ENCODE measurements at places on chromosomes 7 and 10.

DNA sequence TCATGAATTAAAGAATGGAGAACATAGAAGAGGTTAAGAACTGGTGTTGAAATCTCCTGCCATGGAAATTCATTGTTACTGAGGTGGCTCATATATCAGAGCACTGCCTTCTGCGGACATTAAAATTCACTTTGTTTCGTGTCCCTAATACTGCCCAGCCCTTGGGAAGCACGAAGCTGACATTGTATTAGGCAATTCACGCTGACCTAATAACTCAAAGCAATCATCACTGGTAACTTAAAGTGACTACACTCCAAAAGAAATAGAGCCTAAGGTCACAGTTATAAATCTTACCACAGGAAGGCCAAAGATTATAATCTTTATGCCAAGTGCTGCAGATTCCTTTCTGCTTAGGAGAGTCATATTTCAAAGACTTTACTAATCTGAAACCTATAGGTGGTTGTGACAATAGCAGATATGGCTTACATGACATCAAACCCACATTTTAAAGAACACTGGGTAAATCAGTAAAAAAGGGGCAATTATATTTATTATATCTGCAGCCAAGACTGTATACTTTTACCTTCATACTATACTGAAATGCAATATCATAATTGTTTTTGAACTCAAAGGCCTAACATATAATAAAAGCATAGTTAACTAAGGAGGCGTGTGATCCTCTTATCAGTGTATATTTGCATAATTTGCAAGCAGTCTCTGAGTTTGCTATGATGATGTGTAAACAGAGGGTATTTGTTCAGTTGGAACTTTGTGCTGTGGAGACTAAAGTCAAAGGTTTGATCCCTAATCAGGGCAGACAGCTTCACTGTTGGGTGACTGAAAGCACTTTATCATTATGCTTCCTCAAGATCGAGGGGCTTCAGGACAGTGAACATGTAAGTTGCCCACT, 51.9 kb upstream of the CAPZA2 start:
- no peak for DNase-seq

DNA sequence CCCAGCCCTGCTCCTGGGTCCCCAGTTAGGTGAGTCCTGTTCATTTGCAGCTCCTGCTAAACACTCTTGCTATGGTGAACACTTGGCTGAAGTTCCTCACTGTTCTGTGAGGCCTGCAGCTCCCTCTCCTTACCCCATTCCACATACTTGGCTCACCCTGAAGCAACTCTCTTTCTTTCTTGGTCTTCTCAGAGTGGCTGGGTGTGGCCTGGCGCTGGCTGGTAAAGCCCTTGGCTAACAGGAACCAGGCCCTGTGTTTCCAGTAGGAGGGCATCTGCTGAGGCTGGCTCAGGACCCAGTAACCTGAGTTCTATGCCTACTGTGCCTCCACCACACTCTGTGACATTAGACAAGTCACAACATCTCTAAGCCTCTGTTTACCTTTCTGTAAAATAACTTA, 53.1 kb upstream of the COL13A1 start:
- DNase-seq = no peak

GRCh38 chr10:97686962-97687784, at the start of gene AVPI1:
TSS of gene AVPI1 (minus strand) at chr10:97687241. CDS start at chr10:97679905, 7,336 bp downstream.
- peak; percentile 91 for DNase-seq

DNA sequence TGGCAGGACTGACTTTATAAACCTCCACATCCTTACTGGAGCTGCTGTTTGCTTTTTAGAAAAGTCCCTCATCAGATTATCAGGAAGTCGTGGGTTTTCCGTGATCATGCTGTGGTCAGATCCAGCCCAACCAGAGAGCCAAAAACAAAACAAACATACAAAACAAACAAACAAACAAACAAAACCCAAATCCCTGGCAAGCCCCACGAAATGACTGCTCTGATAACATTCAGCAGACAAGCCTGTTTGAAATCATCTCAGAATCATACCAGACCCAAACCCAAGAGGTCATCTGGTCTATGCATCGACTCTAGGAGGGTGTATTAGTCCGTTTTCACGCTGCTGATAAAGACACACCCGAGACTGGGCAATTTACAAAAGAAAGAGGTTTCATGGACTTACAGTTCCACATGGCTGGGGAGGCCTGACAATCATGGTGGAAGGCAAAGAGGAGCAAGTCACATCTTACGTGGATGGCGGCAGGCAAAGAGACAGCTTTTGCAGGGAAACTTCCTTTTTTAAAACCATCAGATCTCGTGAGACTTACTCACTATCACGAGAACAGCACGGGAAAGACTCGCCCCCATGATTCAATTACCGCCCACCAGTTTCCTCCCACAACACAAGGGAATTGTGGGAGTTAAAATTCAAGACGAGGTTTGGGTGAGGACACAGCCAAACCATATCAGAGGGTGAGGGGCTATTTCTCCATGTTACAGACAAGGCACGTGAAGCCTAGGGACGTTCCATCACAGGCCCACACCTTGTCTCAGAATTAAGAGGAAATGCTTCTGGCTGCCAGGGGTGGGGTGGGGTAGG, 85.7 kb downstream of the PARP12 start:
- DNase-seq = no peak

GRCh38 chr7:105493923-105494315, 28.2 kb downstream of the PUS7 start:
- no peak for DNase-seq

DNA sequence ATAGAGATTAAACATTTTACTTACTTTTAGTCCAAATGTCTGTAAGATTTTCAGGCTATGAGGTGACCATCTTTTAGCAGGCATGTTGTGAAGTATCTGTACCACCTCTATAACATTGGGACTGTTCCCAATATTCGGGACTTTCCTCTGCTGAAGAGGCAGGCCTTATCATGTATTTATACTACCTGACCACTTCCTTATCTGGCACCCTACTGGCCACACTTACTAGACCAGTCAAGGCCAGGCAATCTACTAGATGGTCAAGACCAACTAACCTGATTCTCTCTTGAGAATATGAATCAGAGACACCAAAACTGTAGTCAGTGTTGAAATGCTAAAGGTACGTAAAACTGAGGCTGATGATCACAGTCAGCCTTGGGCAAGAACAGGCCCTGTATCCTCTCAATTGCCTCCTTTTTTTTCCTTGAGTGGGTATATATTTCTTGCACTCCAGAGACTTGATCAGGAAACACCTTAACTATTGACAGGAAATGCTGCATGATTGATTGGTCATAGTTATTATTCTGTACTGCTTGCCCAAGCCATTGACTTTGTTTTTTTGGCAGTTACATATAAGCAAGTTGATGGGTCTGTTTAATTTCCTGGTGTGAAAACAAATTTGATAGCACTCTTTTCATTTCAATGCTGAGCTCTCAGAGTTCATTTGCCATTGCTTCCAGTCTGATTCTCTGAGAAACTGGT, 5.2 kb upstream of the PRKAR2B start:
- DNase-seq = no peak

GRCh38 chr7:144391823-144392255, 11.7 kb downstream of the NOBOX start:
- no peak for DNase-seq

DNA sequence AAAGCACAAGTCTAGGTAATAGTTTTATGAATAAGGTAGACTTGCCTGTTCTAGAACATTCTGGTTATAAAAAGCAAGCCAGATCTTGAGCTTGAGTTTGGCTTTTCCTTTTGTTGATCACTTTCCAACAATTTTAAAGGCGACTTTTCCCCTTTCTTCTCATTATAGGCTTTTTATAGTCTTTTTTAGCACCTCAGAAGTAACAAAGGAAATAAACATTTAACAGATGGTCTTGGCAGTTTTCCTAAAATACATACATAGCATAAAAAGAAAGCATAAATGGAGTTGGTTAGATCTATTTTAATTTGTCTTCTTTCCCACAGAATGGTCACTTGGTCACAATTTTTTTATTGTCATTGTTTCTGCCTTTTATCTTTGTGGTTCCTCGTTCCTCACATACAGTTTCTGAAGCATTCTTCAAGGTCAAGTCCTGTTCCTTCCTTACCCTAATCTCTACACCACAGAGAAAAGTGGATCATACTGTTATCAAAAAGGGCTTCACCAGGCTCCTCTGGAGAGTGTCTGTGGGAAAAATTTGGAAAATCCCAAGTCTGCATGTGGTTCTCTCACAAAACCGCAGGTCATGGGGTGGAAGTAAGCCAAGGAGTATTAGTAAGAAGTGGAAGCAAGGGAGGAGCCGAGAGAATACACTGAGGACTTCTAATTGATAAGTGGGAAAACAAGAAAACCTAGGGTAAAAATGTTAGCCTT, 31.3 kb downstream of the THNSL1 start:
- no peak for DNase-seq

DNA sequence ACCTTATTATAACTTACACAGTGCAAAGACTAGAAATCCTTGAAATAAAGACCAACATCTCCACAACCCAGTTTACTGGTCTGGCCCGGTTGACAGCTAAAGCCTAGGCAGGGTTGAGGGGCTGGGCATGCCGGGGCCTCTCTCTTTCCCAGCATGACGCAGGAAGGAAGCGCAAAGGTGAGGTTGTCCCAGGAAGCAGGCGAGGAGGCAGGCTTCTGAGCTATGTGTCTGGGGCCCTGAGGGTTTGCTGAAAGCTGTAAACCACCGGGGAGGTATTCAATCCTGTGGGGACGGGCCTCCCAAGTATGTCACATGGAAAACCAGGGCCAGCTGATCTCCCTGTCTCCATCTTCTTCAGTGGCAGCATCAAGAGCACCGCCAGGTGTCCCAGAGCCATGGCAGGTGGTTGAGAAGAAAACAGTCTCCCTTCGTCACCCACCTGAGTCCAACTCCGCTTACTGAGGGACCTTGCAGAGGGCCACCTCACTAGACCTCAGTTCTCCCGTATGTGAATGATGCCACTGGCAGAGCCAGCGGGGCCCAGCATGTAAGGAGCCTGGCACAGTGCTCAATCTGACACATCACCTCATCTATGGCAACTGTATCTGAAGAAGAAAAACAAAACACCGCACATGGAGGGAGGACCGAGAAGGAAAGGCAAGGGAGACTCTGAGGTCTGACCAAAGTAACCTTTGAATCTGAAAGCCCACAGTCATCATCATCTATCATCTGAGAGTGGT, 49.5 kb downstream of the FAM53B start:
- no peak for DNase-seq

DNA sequence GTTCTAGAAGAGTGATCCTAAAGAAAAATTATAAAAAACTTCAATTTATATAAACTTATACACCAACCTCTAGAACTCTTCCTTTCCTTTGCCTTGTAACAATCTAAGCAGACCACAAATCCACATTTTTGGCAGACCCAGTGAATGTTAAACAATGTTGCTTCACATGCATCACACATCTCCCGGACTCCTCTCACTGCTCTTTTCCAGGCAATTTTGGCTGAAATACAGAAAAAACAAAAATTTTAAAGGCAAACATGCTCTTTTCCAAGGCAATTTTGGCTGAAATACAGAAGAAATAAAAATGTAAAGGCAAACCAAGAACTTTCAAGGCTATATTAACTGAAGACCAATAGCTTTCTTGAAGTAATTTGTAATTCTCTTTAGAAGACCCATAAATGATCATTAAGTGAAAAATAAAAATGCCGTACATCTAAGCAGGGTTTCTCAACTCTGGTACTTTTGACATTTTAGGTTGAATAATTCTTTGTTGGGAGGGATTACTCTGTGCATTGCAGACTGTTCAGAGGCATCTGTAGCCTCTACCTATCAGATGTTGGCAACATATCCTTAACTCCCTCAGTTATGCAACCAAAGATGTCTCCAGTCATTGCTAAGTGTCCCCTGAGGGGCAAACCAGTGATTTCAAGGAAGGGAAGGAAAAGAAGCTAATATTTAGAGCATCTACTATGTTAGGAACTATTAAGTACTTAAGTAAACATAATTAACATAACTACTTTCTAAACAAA, 64.4 kb downstream of the NRBF2 start:
- DNase-seq = no peak

DNA sequence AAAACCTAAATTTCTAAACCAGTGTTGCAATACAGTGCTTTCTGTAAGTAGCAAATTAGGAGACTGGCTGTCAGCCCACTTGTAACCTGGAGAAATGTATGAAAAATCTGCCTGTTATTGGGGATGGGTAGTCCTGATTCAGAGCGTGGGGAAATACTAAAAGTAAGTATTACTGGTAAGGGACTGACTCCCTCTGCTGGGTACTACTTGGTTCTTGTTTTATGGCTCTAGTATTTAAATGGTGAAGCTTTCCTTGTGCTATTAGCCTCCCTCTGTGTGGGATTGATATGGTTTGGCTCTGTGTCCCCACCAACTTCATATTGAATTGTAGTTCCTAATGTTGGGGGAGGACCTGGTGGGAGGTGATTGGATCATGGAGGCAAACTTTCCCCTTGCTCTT, 886.1 kb downstream of the SORCS1 start:
- no peak for DNase-seq

GRCh38 chr7:107327986-107328569, 141.8 kb upstream of the GPR22 start:
- DNase-seq = no peak

- no peak for DNase-seq
Measured at GRCh38 chr10:28993056-28993455, 295.8 kb upstream of the LYZL1 start.

GRCh38 chr7:12146813-12147212, 64.3 kb upstream of the TMEM106B start:
- no peak for DNase-seq

GRCh38 chr7:80881351-80881900, 37.4 kb downstream of the SEMA3C start:
- no peak for DNase-seq

GRCh38 chr7:155326385-155326784, 28.7 kb downstream of the INSIG1 start:
- DNase-seq = no peak

DNA sequence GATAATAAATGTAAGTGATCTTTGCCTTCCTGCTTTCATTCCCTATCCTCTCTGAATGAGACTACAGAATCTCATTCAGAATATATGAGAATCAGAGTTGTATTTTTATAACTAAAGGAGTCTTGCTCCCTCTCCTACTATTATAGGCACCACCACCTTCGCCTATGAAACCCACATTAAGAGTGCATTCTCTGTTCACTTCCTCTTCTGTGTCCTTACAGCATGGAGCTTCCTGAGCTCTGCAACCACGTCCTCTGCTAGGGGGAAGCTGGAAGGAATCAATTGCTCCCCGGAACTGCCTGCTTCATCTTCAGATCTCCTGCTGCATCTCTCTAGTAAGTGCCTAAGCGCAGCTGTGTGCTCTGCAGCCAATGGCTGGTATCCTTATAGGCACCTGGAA, 820.7 kb downstream of the GRID1 start:
- DNase-seq = no peak

DNA sequence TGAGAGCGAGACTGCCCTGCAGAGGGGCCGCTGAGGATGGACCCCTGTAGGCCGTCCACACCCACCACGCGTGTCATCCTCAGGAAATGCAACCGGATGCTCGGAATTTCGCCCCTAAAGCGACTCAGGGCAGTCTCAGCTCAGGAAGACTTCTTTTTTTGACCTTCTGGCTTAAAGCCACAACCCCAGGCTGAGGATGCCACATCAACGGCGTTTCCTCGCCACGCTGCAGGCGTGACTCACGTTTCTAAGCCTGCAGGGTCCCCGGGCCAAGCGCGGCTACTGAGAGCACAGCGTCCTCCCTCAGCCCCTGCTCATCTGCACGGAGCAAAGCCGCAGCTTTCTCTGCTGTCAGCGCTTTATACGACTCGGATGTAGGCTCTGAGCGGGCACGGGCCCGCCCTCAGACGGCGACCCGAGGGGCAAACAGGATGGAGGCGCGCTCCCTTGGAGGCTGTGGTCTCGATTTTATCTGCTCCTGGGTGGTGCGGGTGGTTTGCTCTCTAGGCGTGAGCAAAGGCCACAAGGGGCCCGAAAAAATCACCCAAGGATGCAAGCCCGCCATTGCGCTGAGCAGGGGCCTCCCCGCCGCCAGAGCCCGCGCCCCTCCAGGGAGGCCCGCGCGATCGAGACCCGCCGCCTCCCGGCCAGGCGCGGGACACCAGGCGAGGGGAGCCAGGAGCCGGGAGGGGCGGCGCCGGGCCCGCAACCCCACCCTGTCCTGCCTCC, 726 bp upstream of the INSIG1 start:
- DNase-seq = peak; percentile 70
